Mesothelial cell of epicardium (in vitro differentiated cells): ENCODE measurements at places on chromosomes 6 and 20. TPM values are rescaled to one million over a fixed set of nuclear protein-coding genes. Genes with fewer than 3 reads are reported as not detected.

Gene LRFN2
- total RNA-seq: not detected in 3 replicates

Gene CGA
- total RNA-seq: not detected in 3 replicates

Gene CST7
- total RNA-seq: not detected in 3 replicates

Gene PNPLA1
- total RNA-seq: 0.14 TPM in 1 of 3 replicates, not detected in the others

Gene NKAIN4
- 16.1 to 18.4 TPM (median 16.8 TPM) in 3 replicates for total RNA-seq

Gene LKAAEAR1
- total RNA-seq: 0.36 TPM in 1 of 3 replicates, not detected in the others

Gene ISM1
- 5.0 to 6.0 TPM (median 5.6 TPM) in 3 replicates for total RNA-seq

Gene NOTCH4
- 2.3 to 2.6 TPM (median 2.5 TPM) in 3 replicates for total RNA-seq

Gene LY6G6D
- 0.67 to 1.8 TPM (median 0.82 TPM) in 3 replicates for total RNA-seq

Gene CUL9
- total RNA-seq: 65.5 to 72.1 TPM (median 71.6 TPM) in 3 replicates

Gene OPRL1
- total RNA-seq: 2.2 to 2.6 TPM (median 2.5 TPM) in 3 replicates

Gene POU3F2
- total RNA-seq: not detected in 3 replicates

Gene MMP24
- 0.99 to 1.3 TPM (median 1.1 TPM) in 3 replicates for total RNA-seq

Gene DCBLD1
- 30.1 to 34.5 TPM (median 30.8 TPM) in 3 replicates for total RNA-seq

Gene TSBP1
- total RNA-seq: not detected in 3 replicates

Gene DZANK1
- total RNA-seq: 5.3 to 8.2 TPM (median 7.2 TPM) in 3 replicates

Gene OOEP
- total RNA-seq: not detected in 3 replicates

Gene PLN
- total RNA-seq: 0.20 to 0.50 TPM (median 0.47 TPM) in 3 replicates

Gene LGSN
- 0.14 TPM in 1 of 3 replicates, not detected in the others for total RNA-seq

Gene MOG
- 0.65 to 1.4 TPM (median 0.82 TPM) in 3 replicates for total RNA-seq

Gene MAS1
- total RNA-seq: not detected in 3 replicates

Gene IMPG1
- total RNA-seq: not detected in 3 replicates

Gene VAPB
- total RNA-seq: 46.7 to 52.9 TPM (median 47.5 TPM) in 3 replicates

Gene IL20RA
- 1.1 to 2.1 TPM (median 1.7 TPM) in 3 replicates for total RNA-seq

Gene CD93
- 0.07 to 0.09 TPM (median 0.09 TPM) in 3 replicates for total RNA-seq

Gene GTSF1L
- total RNA-seq: not detected in 3 replicates

Gene ESR1
- not detected in 3 replicates for total RNA-seq

Gene DEF6
- total RNA-seq: 9.3 to 11.3 TPM (median 9.7 TPM) in 3 replicates

Gene SMOC2
- total RNA-seq: 4.4 to 4.9 TPM (median 4.8 TPM) in 3 replicates

Gene MYL9
- 235 to 248 TPM (median 238 TPM) in 3 replicates for total RNA-seq

Gene SCUBE3
- 51.9 to 54.8 TPM (median 53.2 TPM) in 3 replicates for total RNA-seq

Gene PAK5
- 0.36 to 0.54 TPM (median 0.42 TPM) in 3 replicates for total RNA-seq

Gene SIRPG
- total RNA-seq: not detected in 3 replicates

Gene XKR7
- total RNA-seq: 0.25 to 0.32 TPM (median 0.29 TPM) in 3 replicates

Gene CPNE1
- total RNA-seq: 221 to 246 TPM (median 238 TPM) in 3 replicates

Gene FAM229B
- 21.7 to 23.6 TPM (median 22.7 TPM) in 3 replicates for total RNA-seq

Gene CSNK2B
- total RNA-seq: 155 to 157 TPM (median 157 TPM) in 3 replicates

Gene MOXD1
- total RNA-seq: 110 to 113 TPM (median 111 TPM) in 3 replicates

Gene LAMA5
- 571 to 618 TPM (median 601 TPM) in 3 replicates for total RNA-seq

Gene THEMIS
- not detected in 3 replicates for total RNA-seq

Gene ADGRF1
- 1.4 to 2.2 TPM (median 1.6 TPM) in 3 replicates for total RNA-seq
